Ascending aorta (tissue), 2 donors: ENCODE measurements at places on chromosomes 16 and 17.

DNA sequence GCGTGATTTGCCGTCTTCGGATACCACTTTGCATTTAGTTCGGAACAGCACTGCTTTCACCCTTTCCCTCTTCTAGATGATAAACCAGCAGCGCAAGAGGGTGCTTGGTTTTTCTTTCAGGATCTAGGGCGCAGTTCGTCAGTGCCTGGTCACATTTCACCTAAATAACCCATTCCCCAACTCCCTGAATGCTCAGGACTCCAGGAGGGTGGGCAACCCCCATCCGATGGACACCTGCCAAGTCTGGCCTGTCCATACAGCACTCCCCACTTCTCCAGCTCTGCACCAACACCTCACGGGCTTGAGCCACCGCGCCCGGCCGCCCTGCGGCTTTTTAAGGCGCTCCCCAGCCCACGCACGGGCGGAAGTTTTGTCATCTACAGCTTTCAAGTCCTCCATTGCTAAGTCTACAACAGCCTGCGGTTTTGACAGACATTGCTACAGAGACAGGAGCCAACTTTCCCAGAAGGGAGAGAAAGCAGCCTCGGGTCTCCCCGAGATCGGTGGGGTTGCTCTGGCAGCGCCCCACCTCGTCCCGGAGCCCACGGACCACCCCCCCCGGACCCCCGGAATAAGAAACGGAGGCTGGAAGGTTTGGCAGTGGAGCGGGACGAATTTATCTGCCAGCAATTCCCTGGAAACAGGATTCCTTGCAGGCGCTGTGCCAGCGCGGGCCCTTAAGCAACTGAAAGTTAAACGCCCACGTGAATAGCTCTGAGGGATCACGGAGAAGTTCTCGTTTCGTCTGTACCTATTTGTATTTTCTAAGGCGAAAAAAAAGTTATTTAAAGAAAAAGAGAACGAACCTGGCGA lies 38.6 kb upstream of the SLFN13 start:
- peaks cover 35% of the 10 kb centered on the region for H3K27me3 ChIP-seq
- no peak for DNase-seq
- peaks cover 5% of the 10 kb centered on the region for H3K4me1 ChIP-seq
- H3K4me3 ChIP-seq: peak overlapping the region; percentile 60
- no peak overlapping the region for H3K27ac ChIP-seq

GRCh38 chr17:55301521-55302406 lies 37.0 kb downstream of the HLF start:
- H3K4me3 ChIP-seq: no peak overlapping the region
- no peak overlapping the region for H3K27ac ChIP-seq
- H3K36me3 ChIP-seq: no peaks in the 10 kb centered on the region
- DNase-seq: no peak

- H3K4me1 ChIP-seq: no peaks in the 10 kb centered on the region
- peak overlapping the region; percentile 47 for H3K27ac ChIP-seq
- H3K4me3 ChIP-seq: no peak overlapping the region
- H3K36me3 ChIP-seq: no peaks in the 10 kb centered on the region
- no peak for DNase-seq
- H3K27me3 ChIP-seq: no peaks in the 10 kb centered on the region
Measured at GRCh38 chr16:12961626-12962025, 60.2 kb downstream of the SHISA9 start.

GRCh38 chr17:76843703-76844484 lies 24.3 kb upstream of the MGAT5B start:
- DNase-seq: no peak
- no peak overlapping the region for H3K27ac ChIP-seq
- peaks cover 2% of the 10 kb centered on the region for H3K4me1 ChIP-seq
- no peaks in the 10 kb centered on the region for H3K36me3 ChIP-seq
- H3K27me3 ChIP-seq: no peaks in the 10 kb centered on the region

DNA sequence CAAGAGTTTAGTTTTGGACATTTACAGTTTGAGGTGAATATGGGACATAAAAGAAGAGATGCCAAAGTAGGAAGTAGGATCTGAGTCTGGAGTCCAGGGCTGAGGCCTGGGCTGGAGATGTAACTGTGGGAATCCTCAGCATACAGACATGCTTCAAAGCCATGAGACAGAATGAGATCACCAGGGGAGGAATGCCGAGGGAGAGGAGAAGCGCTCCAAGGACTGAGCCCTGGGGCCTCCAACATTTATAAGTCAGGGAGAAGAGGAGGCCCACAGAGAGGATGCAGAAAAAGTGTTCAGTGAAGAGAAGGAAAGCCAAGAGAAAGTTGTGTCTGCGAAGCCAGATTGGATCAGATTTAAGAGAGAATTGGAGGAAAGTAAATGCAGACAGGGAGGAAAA lies 277.5 kb upstream of the MYOCD start:
- no peak overlapping the region for H3K27ac ChIP-seq
- DNase-seq: no peak
- H3K27me3 ChIP-seq: no peaks in the 10 kb centered on the region
- H3K4me1 ChIP-seq: no peaks in the 10 kb centered on the region
- H3K4me3 ChIP-seq: no peak overlapping the region
